CD8-positive, alpha-beta memory T cell (primary cell): ENCODE measurements at places on chromosomes 5 and 9.

DNA sequence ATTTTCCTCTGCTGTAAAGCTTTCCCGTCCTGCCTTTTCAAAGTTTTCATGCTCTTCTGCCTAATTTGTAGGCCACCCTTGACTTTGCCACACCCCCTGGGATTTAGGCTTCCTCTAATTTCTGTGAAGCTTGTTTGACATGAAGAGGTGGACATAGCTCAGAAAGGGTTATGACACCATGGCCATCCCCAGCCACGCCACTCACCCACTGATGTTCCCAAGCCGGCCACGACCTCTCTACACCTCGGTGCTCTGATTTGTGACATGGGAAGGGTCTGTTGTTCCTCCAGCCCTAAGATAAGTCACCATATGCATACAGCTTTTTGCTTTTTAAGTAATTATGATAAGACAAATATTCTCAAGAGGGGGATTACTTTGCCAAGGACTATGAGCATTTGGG is 139.5 kb downstream of the BARX1 start:
- no peaks in the 10 kb centered on the region for H3K36me3 ChIP-seq
- no peak overlapping the region for H3K27ac ChIP-seq
- no peaks in the 10 kb centered on the region for H3K4me1 ChIP-seq
- no peaks in the 10 kb centered on the region for H3K27me3 ChIP-seq

- no peaks in the 10 kb centered on the region for H3K27me3 ChIP-seq
- H3K4me1 ChIP-seq: no peaks in the 10 kb centered on the region
- H3K27ac ChIP-seq: no peak overlapping the region
- DNase-seq: no peak
These were observed 238.1 kb downstream of the ELAVL2 start for GRCh38 chr9:23587903-23588302.

DNA sequence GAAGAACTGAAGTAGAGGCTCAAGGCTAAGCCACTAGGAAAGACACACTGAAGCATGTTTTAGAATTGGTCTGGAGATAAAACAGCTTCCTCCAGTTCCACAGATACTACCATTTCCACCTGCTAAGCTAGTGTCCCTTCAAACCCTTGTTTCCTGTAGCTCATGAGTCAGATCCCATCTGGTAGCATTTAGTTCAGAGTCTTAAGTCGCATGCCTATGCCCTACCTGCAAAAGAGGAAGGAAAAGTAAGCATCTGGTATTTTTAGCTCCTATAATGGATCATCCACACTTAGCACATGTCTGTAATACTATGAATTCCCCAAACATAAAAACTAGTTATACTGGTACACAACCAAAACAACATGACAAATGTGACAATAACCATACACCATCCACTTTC is 92.1 kb downstream of the CDKN2A start:
- H3K27me3 ChIP-seq: no peaks in the 10 kb centered on the region
- H3K27ac ChIP-seq: no peak overlapping the region
- no peaks in the 10 kb centered on the region for H3K4me1 ChIP-seq
- no peak for DNase-seq
- H3K36me3 ChIP-seq: no peaks in the 10 kb centered on the region

DNA sequence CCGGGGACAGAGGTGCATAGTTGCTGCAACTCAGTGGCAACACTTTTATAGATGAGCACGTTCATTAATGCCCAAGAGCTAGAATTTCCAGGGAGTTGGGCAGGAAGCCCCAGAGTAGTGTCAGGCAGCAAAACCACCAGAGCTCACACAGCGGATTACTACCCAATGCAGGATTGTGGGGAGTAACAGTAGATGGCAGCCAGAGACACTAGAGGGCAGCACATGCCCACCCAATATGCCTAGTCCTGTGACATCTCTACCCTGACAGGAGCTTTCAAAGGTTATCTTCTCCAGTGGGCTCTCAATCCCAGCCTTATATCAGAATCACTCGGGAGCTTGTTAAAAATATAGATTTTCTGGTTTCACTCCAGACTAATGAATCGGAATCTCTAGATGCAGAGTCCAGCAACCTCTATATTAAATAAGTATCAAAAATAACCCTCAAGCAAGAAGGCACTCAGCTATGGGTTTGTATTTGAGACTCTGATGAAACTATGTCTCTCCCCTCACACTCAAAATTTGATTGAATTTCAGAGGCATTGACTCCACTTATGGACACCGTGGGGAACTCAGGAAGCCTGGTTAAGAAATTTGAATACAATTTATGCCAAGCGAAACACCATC is 58.4 kb upstream of the PHF24 start:
- no peaks in the 10 kb centered on the region for H3K36me3 ChIP-seq
- H3K27ac ChIP-seq: no peak overlapping the region
- H3K27me3 ChIP-seq: no peaks in the 10 kb centered on the region
